ENCODE measurements at places on chromosomes 5 and 9. TPM values are rescaled to one million over a fixed set of nuclear protein-coding genes. Genes with fewer than 3 reads are reported as not detected.

PCDHB3 gene
- polyA plus RNA-seq, result not detected

LHX6 gene
- 0.46 TPM for polyA plus RNA-seq

HNRNPA0 gene
- polyA plus RNA-seq, result 19.2 TPM

KCNV2 gene
- not detected for polyA plus RNA-seq

SOWAHA gene
- polyA plus RNA-seq, result 8.0 TPM

OR1L1 gene
- not detected for polyA plus RNA-seq

LHX2 gene
- not detected for polyA plus RNA-seq

PPP3R2 gene
- 0.01 TPM for polyA plus RNA-seq

PRDM9 gene
- not detected for polyA plus RNA-seq

GRCh38 chr5:118651002-118651401, 337.3 kb downstream of the DTWD2 start:
- no peaks in the 10 kb centered on the region for H3K4me1 ChIP-seq
- DNase-seq, result no peak
- no peaks in the 10 kb centered on the region for H3K27me3 ChIP-seq
- H3K27ac ChIP-seq, result no peak overlapping the region

GRCh38 chr5:157710882-157711281, 20.3 kb upstream of the THG1L start:
- H3K27ac ChIP-seq, result no peak overlapping the region
- H3K27me3 ChIP-seq, result no peaks in the 10 kb centered on the region
- DNase-seq, result no peak
- H3K36me3 ChIP-seq, result no peaks in the 10 kb centered on the region
- no peak overlapping the region for H3K4me3 ChIP-seq

- H3K4me1 ChIP-seq, result peaks cover 12% of the 10 kb centered on the region
- H3K36me3 ChIP-seq, result no peaks in the 10 kb centered on the region
- H3K4me3 ChIP-seq, result no peak overlapping the region
- DNase-seq, result no peak
- no peaks in the 10 kb centered on the region for H3K27me3 ChIP-seq
These were observed 118.8 kb downstream of the CDC42SE2 start for GRCh38 chr5:131382407-131383395.

GRCh38 chr5:68318955-68319705, 103.6 kb downstream of the PIK3R1 start:
- H3K36me3 ChIP-seq, result no peaks in the 10 kb centered on the region
- no peak overlapping the region for H3K27ac ChIP-seq
- no peaks in the 10 kb centered on the region for H3K27me3 ChIP-seq

DNA sequence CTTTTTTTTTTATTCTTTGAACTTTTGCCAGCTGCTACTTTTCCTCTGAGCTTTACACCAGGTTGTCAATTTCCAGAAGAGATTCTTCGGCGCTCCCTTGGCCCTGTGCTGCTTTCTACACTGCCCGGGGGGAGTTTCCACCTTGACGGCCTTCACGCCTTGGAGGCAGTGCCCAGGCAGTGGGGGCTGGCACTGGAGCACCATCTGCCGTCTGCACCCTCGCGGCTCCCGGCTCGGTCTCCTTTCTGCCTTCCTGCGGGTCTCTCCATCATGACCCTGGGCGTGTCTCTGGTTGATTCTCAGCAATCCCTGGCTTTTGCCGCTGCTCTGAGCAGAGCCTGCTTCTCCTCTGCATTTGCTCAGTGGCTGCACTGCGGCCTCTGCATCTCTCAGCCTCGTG, 2.9 kb downstream of the SLC6A18 start:
- no peaks in the 10 kb centered on the region for H3K36me3 ChIP-seq
- no peak for DNase-seq
- H3K4me1 ChIP-seq, result no peaks in the 10 kb centered on the region
- no peak overlapping the region for H3K4me3 ChIP-seq
- H3K27ac ChIP-seq, result no peak overlapping the region

DNA sequence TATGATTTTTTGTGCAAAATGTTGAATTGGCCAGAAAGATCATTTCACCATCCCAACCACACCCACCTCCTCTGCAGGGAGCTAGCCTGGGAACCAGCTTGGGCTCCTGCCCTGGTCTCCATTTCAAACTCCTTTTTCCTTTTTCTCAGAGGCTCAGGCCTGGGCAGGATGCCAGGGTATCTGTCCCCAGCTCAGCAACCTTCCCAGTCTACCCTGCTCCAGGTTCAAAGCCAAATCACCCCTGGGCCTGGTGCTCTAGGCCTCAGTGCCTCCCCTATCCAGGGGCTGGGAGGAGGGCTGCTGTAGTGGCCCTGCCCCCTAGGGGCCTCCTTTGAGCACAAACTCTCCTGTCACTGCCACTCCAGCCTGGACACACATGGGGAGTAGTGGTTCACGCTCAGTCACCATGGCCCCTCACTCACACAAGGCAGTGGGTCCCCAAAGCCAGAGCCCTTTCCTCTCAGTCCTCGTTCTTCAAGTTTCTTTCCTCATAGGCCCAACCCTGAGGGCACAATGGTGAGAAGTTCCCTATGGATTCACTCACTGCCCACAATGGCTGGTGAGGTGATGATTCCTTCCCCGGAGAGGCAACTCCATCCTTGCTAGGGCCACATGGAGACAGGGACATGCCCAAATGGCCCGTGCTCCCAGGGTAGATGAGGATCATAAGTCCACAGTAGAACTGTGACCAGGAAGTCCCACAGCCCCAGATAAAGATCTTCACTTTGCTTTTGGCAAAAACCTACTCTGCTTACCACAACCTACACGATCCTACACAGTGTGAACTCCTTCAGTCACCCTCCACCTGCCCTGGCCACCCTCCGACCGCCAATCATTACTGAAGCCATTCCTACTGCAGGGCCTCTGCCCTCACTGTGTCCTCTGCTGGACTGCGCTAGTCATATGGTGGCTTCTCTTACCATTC, 1.6 kb upstream of the ST6GALNAC4 start:
- DNase-seq, result no peak
- H3K36me3 ChIP-seq, result no peaks in the 10 kb centered on the region
- H3K27ac ChIP-seq, result peak overlapping the region; percentile 72
- no peaks in the 10 kb centered on the region for H3K27me3 ChIP-seq

GRCh38 chr9:106954974-106955850, 92.2 kb downstream of the ZNF462 start:
- H3K4me3 ChIP-seq, result no peak overlapping the region
- no peak for DNase-seq
- H3K36me3 ChIP-seq, result no peaks in the 10 kb centered on the region
- H3K4me1 ChIP-seq, result peaks cover 51% of the 10 kb centered on the region
- H3K27me3 ChIP-seq, result no peaks in the 10 kb centered on the region

GRCh38 chr5:160175438-160176218, 53.7 kb upstream of the FABP6 start:
- peak overlapping the region; percentile 14 for H3K27ac ChIP-seq
- H3K36me3 ChIP-seq, result no peaks in the 10 kb centered on the region
- no peaks in the 10 kb centered on the region for H3K27me3 ChIP-seq
- no peak overlapping the region for H3K4me3 ChIP-seq
- DNase-seq, result peak; percentile 68

- peaks cover 60% of the 10 kb centered on the region for H3K4me1 ChIP-seq
- no peaks in the 10 kb centered on the region for H3K36me3 ChIP-seq
- no peaks in the 10 kb centered on the region for H3K27me3 ChIP-seq
- DNase-seq, result no peak
- peak overlapping the region; percentile 57 for H3K27ac ChIP-seq
- no peak overlapping the region for H3K4me3 ChIP-seq
These were observed 32.4 kb downstream of the NNT start for GRCh38 chr5:43635374-43635773.

DNA sequence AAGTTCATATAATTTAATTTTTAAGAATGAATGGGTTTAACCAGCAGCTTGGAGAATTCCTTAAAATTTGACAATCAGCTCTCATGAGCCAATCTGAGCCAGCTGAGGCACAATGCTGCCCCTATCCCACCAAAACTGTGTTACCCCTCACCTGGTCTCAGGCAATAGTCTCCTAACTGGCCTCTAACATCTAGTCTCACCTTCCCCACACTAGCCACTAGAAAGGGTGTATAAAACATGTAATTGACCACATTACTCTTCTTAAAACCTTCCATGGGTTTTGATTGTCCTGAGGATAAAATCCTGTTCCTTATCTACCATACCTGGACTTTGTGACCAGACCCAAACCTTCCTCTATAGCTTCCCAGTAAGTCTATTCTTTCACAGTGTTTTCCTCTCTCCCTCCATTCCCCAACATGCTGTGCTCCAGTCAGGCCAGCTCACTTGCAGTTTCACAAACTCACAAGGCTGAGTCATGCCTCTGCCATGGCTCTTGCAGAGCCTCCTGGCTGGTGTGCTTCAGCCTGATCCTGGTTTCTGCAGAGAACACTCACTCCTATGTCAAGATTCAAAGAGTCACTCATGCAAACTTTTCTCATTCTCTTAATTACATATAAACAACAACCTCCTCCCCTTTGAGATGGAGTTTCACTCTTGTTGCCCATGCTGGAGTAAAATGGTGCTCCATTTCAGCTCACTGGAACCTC, 16.0 kb upstream of the ZCCHC7 start:
- no peak for DNase-seq
- H3K36me3 ChIP-seq, result no peaks in the 10 kb centered on the region
- H3K4me1 ChIP-seq, result no peaks in the 10 kb centered on the region
- no peaks in the 10 kb centered on the region for H3K27me3 ChIP-seq

DNA sequence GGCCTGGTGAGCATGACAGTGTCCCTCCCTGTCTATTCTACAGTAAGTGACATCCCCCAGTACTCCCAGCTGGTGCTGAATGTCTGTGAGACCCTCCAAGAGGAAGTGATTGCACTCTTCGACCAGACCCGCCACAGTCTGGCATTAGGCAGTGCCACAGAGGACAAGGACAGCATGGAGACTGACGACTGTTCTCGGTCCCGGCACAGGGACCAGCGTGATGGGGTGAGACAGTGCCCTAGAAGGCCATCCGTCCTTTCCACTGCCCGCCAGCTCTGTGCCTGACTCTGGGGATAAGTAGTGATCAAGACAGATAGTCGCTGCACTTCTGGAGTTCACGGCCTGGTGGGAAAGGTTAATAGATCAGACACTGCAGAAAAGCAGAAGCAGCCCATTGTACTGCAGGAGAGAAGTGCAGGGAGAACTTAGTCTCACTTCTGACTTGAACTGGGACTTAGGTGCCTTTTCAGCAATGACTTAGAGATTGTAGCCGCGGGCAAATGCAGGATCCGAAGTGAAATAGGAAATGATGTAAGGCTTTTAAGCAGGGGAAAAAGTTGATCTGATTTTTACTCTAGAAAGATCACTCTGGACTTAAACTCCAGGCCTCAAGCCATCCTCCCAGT, 28.4 kb downstream of the SH3GLB2 start:
- no peak overlapping the region for H3K4me3 ChIP-seq
- no peaks in the 10 kb centered on the region for H3K27me3 ChIP-seq
- H3K4me1 ChIP-seq, result no peaks in the 10 kb centered on the region
- peaks cover 25% of the 10 kb centered on the region for H3K36me3 ChIP-seq

- peaks cover 12% of the 10 kb centered on the region for H3K4me1 ChIP-seq
- H3K27me3 ChIP-seq, result no peaks in the 10 kb centered on the region
- DNase-seq, result no peak
- H3K27ac ChIP-seq, result no peak overlapping the region
- H3K4me3 ChIP-seq, result no peak overlapping the region
These were observed 3.9 kb upstream of the LPCAT1 start for GRCh38 chr5:1527533-1528205.

GRCh38 chr9:69400470-69400869, 75.5 kb downstream of the ENTREP1 start:
- H3K36me3 ChIP-seq, result no peaks in the 10 kb centered on the region
- H3K27me3 ChIP-seq, result no peaks in the 10 kb centered on the region
- no peak overlapping the region for H3K27ac ChIP-seq
- no peaks in the 10 kb centered on the region for H3K4me1 ChIP-seq

- peak; percentile 75 for DNase-seq
These were observed 51.1 kb upstream of the ORM1 start for GRCh38 chr9:114271556-114272510.

- H3K4me1 ChIP-seq, result no peaks in the 10 kb centered on the region
- no peaks in the 10 kb centered on the region for H3K36me3 ChIP-seq
- H3K27ac ChIP-seq, result no peak overlapping the region
- H3K27me3 ChIP-seq, result no peaks in the 10 kb centered on the region
- no peak overlapping the region for H3K4me3 ChIP-seq
These were observed 196.7 kb downstream of the MPDZ start for GRCh38 chr9:13082796-13083195.

- no peaks in the 10 kb centered on the region for H3K36me3 ChIP-seq
- no peak overlapping the region for H3K4me3 ChIP-seq
- no peak for DNase-seq
- H3K27ac ChIP-seq, result no peak overlapping the region
These were observed 207.4 kb downstream of the PAPPA start for GRCh38 chr9:116360989-116361388.

DNA sequence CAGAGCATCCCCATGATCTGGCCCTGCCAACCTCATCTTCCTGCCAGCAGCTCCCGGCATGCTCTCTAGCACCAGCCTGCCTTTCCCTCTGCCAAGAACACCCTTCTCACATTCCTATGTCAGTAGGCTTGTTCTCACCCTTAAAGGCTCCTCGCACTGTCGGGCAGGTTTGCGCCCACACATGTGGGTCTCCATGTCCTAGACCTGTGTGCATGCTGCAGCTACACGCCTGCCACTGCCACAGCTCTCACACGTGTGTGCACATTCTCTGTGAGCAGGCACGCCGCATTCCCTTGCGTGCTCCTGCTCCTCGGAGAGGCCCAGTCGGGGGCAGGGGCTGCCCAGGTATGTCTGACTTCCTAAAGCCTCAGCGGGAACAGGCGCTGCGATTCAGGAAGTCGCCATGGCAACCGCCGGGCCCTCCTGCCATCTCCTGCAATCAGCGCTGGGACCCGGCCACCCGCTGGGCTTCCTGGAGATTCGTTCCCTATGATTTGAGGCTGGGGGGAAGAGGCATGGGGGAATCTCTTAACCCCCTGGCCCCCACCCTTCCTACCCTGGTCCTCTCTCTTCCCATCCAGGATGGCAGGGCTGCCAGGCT, 28.1 kb downstream of the NDUFA8 start:
- H3K4me3 ChIP-seq, result no peak overlapping the region
- peaks cover 18% of the 10 kb centered on the region for H3K4me1 ChIP-seq
- H3K27ac ChIP-seq, result peak overlapping the region; percentile 18
- no peaks in the 10 kb centered on the region for H3K27me3 ChIP-seq
- DNase-seq, result peak; percentile 66

- H3K27me3 ChIP-seq, result no peaks in the 10 kb centered on the region
- H3K4me3 ChIP-seq, result peak overlapping the region; percentile 75
- H3K27ac ChIP-seq, result peak overlapping the region; percentile 90
- peaks cover 36% of the 10 kb centered on the region for H3K4me1 ChIP-seq
- H3K36me3 ChIP-seq, result no peaks in the 10 kb centered on the region
These were observed 997 bp downstream of the AUH start for GRCh38 chr9:91360551-91361290.

DNA sequence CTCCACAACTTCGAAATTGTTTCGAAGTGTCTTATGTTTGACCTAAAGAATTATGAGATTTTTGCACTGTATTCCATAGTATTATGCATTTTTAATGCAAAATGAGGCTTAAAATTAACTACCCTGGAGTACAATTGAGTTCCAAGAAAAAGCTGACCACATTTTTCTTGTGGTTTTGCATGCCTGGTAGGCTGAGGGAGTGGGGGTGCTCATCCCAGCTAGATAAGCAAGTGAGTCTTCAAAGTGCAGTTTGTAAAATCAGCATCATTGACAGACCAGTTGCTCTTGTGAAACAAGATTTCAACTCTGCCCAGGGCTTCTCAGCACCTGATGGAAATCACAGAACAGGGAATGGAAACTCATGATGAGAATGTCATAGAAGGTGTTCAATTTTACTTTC, 17.0 kb upstream of the NDUFS4 start:
- DNase-seq, result no peak
- no peaks in the 10 kb centered on the region for H3K27me3 ChIP-seq
- no peak overlapping the region for H3K4me3 ChIP-seq
- H3K27ac ChIP-seq, result no peak overlapping the region

All from sigmoid colon (tissue), 7 donors.